Articular chondrocyte of knee joint (primary cell): ENCODE measurements at places on chromosomes 11 and 22. TPM values are rescaled to one million over a fixed set of nuclear protein-coding genes. Genes with fewer than 3 reads are reported as not detected.

Gene CEP126
- total RNA-seq, result 14.0 and 17.4 TPM in 2 replicates

Gene SYTL2
- 24.6 and 26.4 TPM in 2 replicates for total RNA-seq

Gene PARVG
- 0.11 TPM in 1 of 2 replicates, not detected in the other for total RNA-seq

Gene MRPL16
- 36.6 and 40.2 TPM in 2 replicates for total RNA-seq

Gene TTC28
- total RNA-seq, result 56.3 TPM in 2 replicates

Gene MPEG1
- not detected in 2 replicates for total RNA-seq

Gene NXPE2
- 0.39 and 0.76 TPM in 2 replicates for total RNA-seq

Gene PHF21B
- not detected in 2 replicates for total RNA-seq

Gene KCNQ1
- not detected in 2 replicates for total RNA-seq

Gene GAB4
- not detected in 2 replicates for total RNA-seq

Gene MCHR1
- total RNA-seq, result 0.65 and 2.3 TPM in 2 replicates

Gene SCGB2A2
- total RNA-seq, result not detected in 2 replicates

Gene CD3D
- total RNA-seq, result not detected in 2 replicates
